ENCODE measurements at places on chromosomes 1 and 21.

DNA sequence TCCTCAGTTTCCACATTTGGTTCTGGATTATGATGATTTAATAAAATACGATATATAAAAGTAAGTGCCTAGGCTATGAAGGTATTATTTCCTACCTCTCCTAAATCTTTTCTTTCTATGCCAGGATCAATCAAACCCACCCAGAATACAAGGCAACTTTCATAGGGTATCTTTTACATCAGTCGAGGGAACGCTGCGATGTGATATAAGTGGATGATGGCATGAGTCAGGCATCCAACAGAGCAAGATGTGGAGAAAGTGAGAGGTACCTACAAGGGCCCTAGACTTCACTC is 781 bp downstream of the TTLL7 start:
- no peak for DNase-seq

GRCh38 chr1:17013491-17014320 is 2.0 kb upstream of the ATP13A2 start:
- no peak for DNase-seq

GRCh38 chr21:14589855-14590563 is 43.9 kb upstream of the SAMSN1 start:
- no peak for DNase-seq

DNA sequence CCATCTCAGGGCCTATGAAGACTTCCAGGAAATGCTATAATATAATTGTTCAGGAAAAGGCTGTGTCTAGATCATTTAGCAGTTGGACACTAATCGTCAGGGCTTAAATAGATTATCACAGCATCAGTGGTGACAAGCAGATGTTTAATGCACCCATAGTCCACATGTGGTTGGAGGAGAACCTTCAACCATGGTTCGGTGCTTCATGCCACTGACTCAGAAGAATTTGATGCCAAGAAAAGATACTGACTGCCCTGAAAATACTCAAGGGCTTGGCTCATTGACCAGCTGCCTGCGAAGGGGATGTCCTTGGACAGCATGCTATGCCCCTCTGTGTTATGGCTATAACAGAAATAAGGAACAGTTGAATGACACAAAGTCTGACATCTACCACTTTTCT is 175.7 kb downstream of the HHIPL2 start:
- no peak for DNase-seq

GRCh38 chr1:106876384-106876783 is 180.1 kb upstream of the PRMT6 start:
- no peak for DNase-seq

DNA sequence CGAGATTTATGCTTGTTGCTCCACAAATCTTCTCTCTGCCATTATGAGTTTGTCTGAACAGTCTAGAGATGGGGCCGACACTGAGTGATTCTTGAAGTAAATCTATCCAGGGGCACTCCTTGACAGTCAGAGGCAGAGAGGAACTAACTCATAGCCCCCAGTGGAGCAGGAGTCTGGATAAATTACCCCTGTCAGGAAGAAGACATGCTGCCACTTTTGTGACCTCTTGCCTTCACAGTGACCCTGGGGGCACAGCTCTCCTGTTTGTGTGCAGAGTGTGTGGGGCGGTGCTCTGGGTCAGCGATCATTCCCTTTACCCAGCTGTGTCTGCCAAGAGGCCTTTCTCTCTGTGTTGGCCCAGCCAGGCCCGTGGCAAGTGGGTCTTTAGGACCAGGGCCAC is 29.5 kb downstream of the PEX14 start:
- DNase-seq, result no peak
